AG09319 (cell line): ENCODE measurements at places on chromosomes 3 and 15.

GRCh38 chr3:45164056-45164455 lies 17.9 kb upstream of the CDCP1 start:
- no peak for DNase-seq

GRCh38 chr15:78761891-78762385 lies 49.3 kb downstream of the ADAMTS7 start:
- no peak for DNase-seq

DNA sequence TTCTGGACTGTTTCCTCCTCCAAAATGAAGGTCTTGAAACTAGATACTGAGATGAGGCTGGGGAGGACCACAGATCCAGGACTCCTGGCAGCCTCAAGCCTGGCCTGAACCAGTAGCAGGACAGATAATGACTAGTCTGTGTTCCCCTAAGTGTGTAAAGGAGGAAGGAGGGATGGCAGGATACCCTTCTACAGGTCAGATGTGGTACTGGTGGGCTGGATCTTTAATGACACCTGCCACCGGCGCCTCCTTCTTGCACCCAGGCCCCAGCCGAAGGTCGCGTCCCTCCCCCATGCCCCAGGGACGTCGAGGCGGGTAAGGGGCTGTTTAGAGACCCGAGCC lies 556 bp downstream of the USP19 start:
- DNase-seq: no peak

- DNase-seq: no peak
Observed at GRCh38 chr15:99006904-99007495, 592 bp downstream of the PGPEP1L start.

DNA sequence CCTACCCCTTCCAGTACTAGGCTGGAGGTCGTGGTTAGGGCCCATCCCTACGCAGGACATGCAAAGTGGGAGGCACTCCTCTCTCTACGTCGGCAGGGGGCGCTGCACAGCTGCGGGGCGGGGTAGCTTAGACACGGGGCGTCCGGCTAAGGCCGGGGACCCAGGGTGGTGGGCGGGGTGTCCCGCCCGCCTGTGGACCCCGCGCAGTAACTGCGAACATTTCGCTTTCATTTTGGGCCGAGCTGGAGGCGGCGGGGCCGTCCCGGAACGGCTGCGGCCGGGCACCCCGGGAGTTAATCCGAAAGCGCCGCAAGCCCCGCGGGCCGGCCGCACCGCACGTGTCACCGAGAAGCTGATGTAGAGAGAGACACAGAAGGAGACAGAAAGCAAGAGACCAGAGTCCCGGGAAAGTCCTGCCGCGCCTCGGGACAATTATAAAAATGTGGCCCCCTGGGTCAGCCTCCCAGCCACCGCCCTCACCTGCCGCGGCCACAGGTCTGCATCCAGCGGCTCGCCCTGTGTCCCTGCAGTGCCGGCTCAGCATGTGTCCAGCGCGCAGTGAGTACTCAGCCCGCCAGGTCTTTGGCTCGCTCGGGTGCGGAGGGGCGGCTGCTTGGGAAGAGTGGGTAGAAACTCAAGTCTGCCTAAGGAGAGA lies at the start of gene IL12A:
TSS of gene IL12A (plus strand) at position 219 of the 655 bp plus-strand sequence.
- DNase-seq: peak; percentile 28

DNA sequence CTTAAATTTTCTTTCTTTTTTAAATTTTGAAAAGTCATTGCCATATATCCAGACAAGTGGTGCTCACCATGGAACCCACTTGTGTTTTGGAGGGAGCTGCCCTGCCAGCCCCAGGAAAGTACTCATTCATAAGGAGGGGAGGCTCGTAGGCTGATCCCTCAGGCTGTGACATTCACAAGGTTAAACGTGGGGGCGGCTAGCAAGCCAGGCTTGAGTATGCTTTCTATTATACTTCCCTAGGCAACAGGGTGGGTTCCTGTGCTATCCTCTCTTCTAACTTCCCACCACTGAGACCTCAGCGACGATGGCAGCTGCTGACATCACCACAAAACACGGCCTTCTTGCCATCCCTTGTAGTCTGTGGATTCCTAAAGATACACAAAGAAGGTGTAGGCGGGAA lies 160.5 kb upstream of the C2CD4B start:
- DNase-seq: no peak

DNA sequence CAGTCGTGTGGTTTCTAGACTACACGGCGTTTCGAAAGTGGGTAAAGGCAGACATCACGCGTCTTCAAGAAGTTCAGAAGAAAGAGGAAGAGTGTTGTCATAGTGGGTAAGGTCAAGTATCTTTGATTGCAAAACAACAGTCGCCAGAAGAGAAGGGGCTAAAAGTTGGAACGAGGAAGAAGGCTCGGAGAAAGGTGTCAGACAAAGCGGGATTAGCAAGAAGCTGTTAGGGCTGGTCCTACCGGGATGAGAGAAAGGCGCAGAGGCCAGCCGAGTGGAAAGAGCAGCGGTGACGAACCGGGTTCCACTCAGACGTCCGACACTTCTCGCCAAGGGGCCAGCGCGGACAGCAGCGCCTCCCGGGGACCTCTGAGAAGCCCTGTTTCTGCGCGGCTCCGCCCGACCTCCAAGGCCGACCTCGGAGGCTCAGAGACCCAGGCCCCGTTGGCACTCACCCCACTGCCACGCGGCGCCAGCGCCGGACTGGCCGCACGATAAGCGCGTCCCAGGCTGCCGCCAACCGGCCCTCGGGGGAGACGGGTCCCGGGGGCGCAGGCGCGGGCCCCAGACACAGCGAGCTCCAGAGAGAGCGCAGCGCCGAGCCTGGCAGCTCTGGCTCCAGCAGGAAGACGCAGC lies 436 bp downstream of the ADPGK start:
- DNase-seq: no peak
